ENCODE measurements at places on chromosomes 1 and 21.

DNA sequence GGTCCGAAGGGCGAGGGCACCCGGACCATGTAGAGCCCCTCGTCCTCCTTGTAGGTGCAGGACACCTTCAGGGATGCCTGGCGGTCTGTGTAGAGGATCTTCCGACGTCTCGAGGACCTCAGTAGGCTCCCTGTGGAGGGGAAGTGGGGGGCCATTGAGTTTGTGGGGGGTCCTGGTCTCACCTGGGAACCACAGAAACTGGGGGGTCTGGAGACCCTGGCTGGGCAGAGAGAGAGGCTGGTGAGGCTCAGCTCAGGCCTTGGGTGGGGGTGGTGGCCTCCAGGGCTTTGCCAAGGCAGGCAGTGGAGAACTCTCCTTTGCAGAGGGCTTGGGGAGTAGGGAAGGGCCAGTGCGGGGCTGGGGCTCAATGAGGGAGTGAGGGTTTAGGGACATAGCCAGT lies 19.0 kb downstream of the MYOM3 start:
- DNase-seq: no peak

DNA sequence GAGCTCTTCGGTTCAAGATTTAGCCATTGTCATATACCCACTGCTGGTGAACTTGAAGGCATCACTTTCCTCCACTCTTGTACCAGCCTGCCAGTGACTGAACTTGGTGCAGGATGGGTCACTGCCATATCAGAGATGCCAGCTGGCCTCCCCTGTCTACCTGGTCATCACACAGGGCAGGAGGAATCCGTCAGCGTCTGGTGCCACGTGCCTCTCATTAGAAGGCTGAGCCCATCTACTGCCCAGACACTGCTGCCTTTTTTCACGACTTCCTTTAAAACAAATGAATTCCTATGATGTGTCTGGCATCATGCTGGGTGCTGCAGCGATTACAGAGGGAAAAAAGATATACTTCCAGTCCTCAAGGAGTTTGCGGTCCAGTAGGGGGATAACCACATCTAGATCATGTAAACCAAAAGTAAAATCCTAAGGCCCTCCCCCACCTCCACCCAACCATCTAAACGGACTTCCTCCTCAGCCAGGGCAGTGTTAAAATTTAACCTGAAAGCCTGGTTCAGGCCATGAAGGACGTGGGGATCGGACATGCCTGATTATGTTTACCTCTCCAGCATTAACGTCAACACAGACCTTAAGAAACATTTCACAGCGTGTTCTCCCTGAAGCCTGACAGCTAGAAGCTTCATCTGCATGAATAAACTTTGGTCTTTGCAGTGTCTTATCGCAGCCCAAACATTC lies 29.2 kb upstream of the PDE9A start:
- no peak for DNase-seq

DNA sequence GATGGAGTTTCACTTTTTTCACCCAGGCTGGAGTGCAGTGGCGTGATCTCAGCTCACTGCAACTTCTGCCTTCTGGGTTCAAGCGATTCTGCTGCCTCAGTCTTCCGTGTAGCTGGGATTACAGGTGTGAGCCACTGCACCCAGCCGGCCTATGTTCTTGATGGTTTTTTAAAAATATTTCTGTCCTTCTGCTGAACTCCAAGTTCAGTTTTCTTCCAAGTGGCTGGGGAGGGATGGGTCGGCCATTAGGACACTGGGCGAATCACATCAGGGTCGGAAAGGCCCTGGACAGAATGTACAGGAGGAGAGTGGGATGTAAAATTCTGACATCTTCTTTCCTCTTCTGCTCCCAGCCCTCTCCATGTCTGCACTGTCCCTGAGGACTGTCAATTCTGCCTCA lies 289.6 kb downstream of the PTPRU start:
- no peak for DNase-seq

- DNase-seq: no peak
Measured at GRCh38 chr1:29179641-29180184, 2.0 kb downstream of the SRSF4 start.

DNA sequence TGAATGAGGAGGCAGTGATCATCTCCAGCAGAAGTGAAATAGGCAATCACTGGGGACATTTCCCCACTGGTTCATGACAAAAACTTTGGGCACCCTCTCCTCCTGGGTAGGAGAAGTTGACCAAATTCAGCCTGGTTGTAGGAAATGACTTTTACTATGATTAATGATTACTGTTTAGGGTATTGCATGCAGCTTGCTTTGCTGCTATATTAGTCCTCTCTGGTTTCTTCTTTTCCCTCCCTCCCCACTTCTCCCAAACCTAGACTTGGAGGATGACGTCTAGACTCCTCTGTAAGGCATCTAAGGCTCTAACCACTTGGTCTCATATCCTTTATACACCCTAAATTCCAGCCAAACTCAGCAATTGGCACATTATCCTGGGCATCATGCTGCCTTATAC lies 3.4 kb upstream of the RGS16 start:
- DNase-seq: no peak

DNA sequence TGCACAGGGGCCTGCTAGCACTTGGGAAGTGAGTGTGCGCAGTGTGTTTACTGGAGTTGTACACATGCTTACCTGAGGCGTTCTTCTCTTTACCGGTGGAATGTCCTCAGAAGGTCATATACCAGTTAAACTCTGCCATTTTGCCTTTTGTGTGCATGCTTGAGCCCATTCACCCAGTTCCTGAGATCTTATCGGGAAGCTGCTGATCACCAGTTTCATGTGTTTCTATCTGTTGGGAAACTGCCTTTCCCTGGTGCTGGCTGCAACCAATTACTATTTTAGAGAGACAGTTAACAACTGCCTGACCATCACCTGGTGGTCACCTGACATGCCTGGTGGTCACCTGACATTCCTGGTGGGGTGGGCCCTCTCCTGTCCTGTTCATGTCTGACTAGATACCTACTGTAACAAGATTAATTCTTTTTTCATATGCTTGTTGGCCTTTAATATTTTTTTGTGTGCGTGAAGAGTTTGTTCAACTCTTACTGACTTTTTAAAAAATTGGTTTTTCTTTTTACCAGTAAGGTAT lies 137.0 kb downstream of the RASAL2 start:
- DNase-seq: no peak

DNA sequence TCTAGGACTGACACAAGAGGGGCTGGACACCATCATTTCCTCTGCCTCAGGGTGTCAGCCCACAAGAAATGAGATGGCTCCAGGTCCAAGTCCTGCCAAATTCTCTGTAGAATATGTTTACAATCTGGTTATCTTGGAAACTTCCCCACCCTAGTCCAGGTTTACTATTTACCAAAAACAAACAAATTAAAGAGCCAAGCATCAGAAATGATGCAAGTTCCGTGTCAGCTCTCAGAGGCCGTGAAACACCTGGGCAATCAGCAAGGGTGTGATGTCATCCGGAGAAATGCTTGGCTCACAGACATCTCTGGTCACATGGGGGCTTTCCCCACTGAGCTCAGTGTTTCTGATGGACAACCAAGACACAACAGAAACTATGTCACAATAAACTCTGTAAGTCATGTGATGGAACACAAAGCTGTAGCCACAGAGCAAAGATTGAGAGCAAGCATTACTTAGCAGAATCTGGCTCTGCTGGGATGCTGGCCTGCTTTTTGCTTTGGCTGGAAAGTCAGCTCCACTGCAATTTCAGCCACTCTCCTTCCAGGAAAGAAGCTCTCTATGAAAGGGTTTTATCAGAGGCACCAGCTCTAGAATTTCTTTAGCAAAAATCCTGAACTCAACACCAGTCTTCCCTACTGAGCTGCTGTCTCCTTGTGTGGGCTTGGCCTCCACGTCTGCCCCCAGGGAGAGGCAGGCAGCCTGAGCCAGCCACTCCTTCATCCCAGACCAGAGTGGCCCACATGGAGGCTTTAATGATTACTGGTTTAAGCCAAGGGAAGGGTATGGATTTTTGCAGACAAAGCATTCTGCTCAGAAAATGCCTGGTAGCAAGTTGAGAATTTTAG lies 55.9 kb downstream of the NENF start:
- peak; percentile 30 for DNase-seq

DNA sequence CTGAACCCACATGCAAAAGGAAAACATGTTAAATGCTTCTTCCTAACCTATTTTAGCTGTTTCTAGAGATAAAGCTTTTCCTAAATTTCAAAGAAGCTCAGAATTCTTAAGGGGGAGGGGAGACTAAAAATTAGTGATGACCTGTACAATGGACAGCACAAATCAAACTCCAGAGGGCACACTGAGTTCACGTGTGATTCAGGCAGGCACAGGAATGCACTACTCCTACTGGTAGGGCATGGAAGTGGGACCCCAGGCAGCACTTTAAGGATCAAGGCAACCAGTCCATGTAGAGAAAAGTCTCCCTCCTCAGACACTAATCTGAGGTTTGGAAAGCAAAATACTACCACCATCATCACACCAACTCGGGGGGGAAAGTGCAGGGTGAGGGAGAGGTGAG lies 31.3 kb upstream of the CLCA4 start:
- DNase-seq: peak; percentile 23

DNA sequence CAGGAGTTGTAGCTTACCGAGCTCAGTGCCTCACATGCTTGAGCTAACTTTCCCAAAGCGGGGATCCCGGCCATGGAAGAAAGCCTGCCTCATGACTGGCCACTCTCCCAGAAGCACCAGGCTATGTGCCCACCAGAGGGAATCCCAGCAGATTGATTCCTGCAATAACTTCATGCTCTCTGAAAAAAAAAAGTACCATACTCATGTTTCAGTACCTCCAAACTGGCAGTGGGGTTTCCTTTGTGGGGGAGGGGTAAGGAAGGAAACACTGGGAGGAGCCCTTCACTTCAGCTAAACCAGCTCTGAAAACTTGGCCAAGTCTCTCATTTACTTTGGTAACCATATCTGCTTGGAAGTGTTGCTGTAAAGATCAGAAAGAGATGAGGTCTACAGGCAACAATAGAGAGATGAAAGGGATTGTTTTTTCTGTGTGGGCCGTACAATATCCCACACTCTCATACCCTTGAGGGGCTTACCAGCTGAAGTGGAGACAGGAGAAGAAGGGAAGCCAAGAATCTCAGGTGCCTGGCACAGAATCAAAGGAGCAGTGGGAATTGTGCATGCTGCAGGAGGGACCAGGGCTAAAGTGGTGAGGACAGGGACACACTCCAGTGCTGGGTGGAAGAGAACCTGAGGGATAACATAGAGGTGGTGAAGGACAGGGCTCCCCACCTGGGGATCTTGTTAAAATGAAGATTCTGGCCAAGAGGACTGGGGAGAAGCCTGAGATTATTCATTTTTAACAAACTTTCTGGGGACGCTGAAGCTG lies 42.4 kb upstream of the TACSTD2 start:
- no peak for DNase-seq
